ENCODE measurements at places on chromosomes 5 and 9. TPM values are rescaled to one million over a fixed set of nuclear protein-coding genes. Genes with fewer than 3 reads are reported as not detected.

The CRHBP gene
- total RNA-seq = not detected

The MPDZ gene
- 8.9 TPM for total RNA-seq

The MAMDC2 gene
- 0.23 TPM for total RNA-seq

The DCANP1 gene
- not detected for total RNA-seq

The ENHO gene
- total RNA-seq = 2.0 TPM

The ZFP2 gene
- not detected for total RNA-seq

The HTR4 gene
- total RNA-seq = not detected

The TBC1D13 gene
- total RNA-seq = 20.8 TPM

The LRRC14B gene
- not detected for total RNA-seq

The PCDHA12 gene
- total RNA-seq = 3.4 TPM

The FKBP15 gene
- total RNA-seq = 17.0 TPM

Measured in A549 treated with GW870086 at 1 μM for 4 hours (cell line).